ENCODE measurements at places on chromosomes 3 and 15.
A peak's percentile ranks its signal among the peaks of the same experiment; 100 is the strongest.

- no peak for DNase-seq
These were observed 40.8 kb upstream of the LRTM1 start for GRCh38 chr3:54968546-54969172.

- no peak for DNase-seq
These were observed 49.1 kb downstream of the PLS1 start for GRCh38 chr3:142645236-142645793.

DNA sequence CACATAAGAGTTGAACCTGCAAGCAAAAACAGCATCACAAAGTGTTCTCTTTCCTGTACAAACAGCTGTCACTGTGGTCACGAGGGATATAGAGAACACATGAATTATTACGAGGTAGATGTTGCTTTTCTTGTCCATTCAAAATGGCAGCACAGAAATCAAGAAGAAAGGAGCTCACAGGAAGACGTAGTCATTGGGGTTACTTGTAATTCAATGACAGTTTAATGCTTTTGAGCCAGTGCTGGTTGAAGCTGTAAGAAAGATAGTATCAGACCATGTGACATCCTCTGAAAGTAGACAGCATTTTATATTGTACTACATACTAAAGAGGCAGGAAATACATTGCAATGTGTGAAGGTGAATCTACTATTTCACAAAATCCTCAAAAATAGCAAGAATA lies 140.4 kb downstream of the ABI3BP start:
- DNase-seq = no peak

DNA sequence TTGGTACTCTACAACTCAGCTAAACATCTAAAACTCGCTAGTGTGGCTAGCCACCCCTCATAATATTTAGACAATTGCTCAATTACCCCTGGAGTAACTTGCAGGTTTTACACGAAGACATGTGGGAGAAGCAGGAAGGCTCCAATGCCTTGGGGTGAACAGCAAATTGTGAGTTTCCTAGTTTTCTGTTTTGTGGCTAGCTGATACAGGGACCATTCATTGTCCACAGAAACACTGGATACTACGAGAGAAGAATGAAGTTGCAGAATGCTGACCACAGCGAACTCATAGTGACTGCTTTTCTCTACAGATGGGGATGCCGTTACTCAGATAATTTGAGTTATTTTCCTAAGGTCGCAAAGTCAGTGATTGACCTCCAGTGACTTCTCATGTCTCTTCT lies 212.9 kb downstream of the P3H2 start:
- DNase-seq = no peak

DNA sequence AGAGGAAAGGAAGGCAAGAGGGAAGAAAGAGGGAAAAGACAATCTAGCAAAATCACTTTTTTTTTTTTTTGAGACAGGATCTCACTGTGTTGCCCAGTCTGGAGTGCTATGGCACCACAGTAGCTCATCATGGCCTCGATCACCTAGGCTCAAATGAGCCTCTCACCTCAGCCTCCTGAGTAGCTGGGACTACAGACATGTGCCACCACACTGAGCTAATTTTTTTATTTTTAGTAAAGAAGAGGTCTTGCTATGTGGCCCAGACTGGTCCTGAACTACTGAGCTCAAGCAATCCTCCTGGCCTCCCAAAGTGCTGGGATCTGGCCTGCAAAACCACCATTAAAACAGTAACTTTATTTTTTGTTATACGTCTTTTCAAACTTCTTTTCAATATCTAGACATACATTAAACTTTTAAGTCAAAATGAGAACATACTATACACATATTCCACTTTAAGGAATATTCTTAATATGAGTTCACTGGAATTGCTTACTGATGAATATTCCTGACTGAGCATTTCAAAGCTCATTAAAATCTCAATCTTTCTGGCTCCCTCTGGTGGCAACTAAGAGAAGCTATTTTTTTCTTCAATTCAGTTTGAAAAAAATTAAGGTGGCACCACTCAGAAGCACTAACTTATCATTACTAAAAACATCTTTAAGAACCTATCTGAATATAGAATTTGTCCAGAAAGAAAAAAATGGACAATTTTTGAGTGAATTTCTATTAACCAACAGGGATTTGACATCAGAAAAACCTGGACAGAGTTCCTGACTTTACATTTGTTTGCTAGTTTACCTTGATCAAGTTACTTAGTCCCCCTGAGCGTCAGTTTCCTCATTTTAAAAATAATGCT lies 40.9 kb downstream of the UACA start:
- no peak for DNase-seq

- DNase-seq = no peak
These were observed 39.7 kb downstream of the GLDN start for GRCh38 chr15:51380999-51381806.

- DNase-seq = no peak
These were observed 40.4 kb downstream of the EBLN2 start for GRCh38 chr3:73101881-73102280.

DNA sequence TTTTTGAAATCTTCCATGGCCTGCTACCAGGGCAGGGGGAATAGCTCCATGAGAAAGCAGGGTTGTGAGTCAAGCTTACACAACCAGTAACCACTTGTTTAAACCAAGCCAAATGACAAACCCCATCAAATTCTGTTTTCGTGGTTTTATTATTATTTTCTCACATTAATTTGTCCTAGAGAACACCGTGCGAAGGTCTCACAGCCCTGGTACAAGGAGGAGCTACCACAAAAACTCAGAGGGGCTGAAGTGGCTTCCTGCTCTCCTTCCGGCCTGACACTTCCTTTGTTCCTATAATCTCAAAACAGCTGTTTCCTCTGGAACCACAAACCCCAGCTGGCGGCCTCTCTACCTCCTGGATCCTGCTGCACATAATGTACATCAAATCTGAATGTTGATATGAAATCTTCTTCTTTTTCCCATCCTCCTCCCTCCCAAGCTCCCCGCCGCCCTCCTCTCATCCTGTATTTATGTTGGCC lies 375.9 kb downstream of the MCTP2 start:
- DNase-seq = no peak

DNA sequence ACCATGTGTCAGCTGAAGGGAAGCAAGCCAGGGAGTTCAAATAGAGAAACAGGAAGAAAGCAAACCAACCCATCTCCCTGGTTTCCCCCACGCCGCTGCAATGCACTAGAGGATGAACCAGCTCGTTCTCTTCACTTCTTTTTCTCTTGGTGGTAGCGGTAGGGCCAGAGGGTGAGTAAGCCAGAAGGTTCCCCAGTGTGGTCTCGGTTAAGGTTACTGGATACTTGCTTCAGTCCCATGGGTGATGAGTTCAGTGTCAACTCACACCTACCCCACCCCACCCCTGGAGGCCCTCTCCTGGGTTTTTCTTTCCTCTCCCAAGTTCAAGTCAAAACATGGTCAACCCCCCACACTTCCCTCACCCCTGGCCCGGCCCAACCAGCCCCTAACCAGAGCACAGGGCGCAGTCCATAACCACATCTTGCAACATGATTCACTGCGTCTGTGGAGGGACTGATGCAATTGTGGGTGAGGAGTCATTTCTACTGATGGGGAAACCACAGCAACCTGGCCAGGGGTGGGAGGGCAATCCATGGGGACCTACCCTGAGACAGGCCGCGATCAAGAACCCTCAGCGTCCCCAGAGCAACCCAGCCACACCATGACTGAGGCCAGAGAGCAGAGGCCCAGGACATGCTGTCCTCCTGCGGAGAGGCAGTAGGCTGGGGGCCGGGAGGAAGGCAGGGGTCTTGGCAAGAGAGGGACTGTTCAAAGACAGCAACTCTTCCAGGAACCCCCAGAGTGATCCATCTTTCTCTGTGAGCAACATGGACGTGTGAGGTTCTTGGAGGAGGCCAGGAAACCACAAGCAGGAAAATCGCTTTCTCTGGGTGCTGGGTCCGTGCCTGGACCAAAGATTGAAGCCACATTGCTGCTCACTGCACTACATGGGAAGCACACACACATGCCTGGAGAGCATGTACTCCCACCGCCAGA lies 276.6 kb downstream of the UACA start:
- peak; percentile 75 for DNase-seq

DNA sequence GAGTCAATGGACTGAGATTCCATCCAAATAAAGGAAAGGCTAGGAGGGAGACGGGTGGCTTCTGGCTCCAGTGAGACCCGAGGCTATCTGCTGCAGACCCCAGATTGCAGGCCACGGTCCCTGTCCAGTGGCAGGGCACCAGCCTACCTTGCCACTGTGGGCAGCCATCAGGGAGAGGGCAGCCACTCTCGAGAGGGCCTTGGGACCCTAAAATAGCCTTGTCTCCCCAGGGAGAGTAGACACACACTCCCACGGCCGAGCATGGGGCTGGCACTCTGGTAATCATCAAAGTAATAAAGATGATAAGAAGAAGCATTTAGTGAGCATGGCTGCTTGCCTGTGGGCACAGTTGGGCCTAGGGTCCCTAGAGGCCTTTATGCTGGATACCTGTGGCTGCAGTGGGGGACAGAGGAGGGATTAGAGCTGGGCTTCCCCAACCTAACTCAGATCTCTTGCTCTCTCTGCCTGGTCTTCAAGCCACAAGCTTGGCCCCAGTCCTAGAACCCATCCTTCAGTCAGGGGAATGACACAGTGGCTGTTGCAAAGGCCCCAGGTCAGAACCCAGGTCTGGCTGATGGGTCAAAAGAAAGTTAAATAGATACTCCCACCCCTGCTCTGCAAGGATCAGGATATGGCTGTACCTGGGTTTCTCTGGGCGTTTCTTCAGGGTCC lies 9.2 kb upstream of the VIPR1 start:
- DNase-seq = no peak

- no peak for DNase-seq
These were observed 67.2 kb upstream of the SIAH2 start for GRCh38 chr3:150830094-150830681.

- DNase-seq = peak; percentile 90
These were observed at the start of gene TEX9 for GRCh38 chr15:56365075-56365711. Gene TEX9 (plus strand): TSS chr15:56365426. CDS start chr15:56365451, 25 bp downstream.

GRCh38 chr3:165463531-165463930 lies 267.3 kb upstream of the SLITRK3 start:
- DNase-seq = no peak

- no peak for DNase-seq
These were observed 72.3 kb upstream of the EIF1B start for GRCh38 chr3:40237159-40237558.

DNA sequence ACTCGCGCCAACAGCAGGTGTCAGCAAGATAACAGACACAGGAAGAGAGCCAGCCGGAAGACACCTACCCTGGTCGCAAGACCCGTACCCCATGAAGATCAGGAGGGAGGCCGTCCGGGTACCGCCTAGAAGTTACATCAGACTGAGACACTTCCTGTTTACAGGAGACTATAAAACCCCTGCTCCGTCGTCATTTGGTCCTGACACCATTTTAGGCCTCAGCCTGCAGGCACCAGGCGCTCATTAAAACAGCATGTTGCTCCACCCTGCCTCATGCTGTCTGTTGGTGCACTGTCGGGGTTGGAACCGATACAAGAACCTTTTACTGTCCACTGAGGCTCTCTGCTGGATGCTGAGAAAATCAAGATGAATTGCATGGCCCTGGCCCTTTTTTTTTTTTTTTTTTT lies 15.6 kb upstream of the PRTG start:
- no peak for DNase-seq

DNA sequence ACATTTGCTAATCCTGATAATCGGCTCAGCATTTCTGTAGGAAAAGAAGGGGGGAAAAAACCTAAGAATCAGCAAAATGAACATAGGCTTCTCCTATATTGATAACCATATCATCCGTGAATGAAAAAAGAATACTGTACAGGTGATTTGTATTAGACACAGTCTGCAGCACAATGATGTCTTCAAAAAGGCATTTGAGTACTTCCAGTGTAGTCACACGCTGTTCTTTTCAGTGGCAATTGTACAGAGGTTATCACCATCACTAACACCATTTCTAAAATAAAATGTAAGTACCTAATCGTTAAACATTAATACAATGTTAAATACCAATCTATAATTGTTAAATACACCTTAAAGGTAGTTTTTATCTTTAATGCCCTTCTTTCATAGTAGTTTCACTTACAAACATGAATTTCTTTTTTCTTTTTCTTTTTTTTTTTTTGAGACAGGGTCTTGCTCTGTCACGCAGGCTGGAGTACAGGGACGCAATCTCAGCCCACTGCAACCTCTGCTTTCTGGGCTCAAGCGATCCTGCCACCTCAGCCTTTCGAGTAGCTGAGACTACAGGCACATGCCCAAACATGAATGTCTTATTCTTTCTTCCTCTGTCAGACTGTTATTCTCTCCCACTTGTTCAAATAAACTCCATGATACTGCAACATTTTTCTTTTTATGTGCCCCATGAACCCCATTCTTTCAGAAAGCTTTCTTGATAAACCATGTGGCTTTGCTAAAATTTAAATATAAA lies 18.4 kb downstream of the GOLGB1 start:
- DNase-seq = no peak

DNA sequence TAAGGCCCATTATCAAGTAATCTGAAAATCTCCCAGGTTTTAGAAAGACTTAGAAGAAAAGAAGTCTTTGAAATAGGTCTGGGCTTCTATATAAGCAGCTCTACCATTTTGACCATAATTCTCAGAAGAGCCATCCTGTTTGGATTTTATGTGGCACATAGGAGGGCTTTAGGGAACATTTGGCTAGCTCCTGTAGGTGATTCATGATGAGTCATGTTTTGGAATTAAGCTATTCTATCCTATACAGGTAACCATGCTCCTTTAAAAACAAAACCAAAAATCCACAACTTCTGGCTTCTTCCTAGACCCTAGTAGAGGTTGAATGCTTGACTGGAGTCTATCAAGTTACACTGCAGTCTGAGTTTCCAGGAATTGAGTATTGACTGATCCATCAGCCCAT lies 8.9 kb downstream of the SST start:
- DNase-seq = no peak

- no peak for DNase-seq
These were observed 339.6 kb downstream of the RORA start for GRCh38 chr15:60889491-60889890.

DNA sequence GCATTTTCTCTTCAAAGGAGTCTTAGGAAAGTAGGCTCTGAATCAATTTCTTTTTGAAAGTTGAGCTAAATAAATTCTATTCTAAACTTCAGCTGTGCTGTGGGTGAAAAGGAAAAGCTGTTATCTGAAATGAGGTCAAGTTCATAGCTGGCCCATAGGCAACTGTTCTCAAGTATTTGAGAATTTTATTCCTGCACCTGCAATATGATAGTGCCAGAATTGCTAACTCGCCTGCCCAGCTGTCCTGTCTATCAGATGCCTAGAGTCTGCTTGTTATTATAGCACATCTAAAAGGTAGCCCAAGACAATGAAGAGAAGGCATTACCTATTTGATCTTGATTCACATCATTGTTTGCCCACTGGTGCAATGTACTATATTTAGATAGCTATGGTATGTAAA lies 798.7 kb downstream of the DIPK2A start:
- DNase-seq = no peak

Measured in lower lobe of right lung (tissue), 2 donors.